ENCODE measurements at places on chromosomes 16 and 17.

DNA sequence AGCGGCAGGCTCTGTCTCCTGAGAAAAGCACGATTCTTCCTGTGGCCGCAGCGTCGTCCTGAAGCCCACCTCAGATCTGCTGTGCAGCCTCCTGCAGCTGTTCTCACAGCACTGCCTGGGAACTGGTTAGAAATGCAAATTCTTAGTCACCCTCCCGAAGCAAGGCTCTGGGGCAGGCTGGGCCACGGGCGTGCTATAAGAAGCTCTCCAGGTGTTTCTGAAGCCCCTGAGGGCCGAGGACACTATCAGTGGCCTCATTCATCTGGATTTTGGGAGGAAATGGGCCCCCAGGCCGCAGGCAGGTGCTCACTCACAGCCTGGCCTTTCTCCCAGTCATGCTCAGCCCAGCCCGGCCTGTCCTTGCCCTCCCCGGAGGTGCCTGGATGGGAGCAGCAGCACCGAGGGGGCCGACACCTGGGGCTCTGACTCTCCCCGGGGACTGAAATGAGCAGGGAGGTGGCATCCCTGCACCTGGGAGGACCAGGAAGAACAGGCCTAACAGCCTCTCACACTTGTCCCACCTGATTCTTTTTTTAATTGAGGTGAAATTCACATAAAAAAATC, 10.4 kb upstream of the NLRC3 start:
- no peak overlapping the region for H3K4me3 ChIP-seq
- H3K36me3 ChIP-seq: peaks cover 18% of the 10 kb centered on the region
- H3K27ac ChIP-seq: no peak overlapping the region
- no peak for DNase-seq

DNA sequence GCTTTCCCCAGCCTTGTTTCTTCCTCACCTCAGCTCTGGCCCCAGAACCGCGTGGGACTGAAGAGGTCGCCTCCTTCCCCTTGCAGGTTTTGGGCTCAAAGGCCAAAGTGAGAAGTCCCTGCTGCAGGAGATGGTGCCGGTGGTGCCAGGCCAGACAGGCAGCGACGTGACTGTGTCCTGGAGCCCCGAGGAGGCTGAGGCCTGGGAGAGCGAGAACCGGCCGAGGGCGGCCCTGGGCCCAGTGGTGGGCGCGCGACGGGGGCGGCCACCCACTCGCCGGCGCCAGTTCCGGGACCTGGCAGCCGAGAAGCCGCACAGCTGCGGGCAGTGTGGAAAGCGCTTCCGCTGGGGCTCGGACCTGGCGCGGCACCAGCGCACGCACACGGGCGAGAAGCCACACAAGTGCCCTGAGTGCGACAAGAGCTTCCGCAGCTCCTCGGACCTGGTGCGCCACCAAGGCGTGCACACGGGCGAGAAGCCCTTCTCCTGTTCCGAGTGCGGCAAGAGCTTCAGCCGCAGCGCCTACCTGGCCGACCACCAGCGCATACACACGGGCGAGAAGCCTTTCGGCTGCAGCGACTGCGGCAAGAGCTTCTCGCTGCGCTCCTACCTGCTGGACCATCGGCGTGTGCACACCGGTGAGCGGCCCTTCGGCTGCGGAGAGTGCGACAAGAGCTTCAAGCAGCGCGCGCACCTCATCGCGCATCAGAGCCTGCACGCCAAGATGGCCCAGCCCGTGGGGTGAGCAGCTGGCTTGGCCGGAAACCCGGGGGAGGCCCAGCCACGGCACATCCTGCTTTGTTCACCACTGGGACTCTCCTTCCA, 6.0 kb downstream of the ZNF213 start:
- H3K4me3 ChIP-seq: no peak overlapping the region
- H3K4me1 ChIP-seq: peaks cover 6% of the 10 kb centered on the region
- H3K27ac ChIP-seq: no peak overlapping the region
- H3K27me3 ChIP-seq: no peaks in the 10 kb centered on the region
- no peak for DNase-seq

DNA sequence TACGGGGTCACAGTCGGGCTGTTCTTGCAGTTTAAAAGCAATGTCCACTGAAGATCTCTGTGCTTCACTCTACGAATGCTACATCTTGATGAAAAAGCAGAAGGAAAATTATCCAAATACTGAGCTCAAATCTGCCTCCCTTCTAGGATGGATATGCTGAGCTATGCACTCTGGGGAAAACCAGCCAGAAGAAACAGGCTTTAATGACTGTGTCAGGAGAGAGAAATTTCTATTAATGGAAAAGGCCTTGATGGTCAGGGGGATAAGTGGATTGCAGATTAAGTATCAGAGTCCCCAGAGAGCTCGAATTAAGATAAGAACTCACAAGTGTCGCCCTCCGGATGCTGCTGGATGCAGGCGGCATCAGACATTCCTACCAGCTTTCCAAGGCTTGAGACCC, 39.6 kb upstream of the RCVRN start:
- H3K4me1 ChIP-seq: no peaks in the 10 kb centered on the region
- no peak overlapping the region for H3K27ac ChIP-seq
- H3K4me3 ChIP-seq: no peak overlapping the region
- no peaks in the 10 kb centered on the region for H3K27me3 ChIP-seq

- H3K27ac ChIP-seq: no peak overlapping the region
- no peak overlapping the region for H3K4me3 ChIP-seq
- no peak for DNase-seq
- no peaks in the 10 kb centered on the region for H3K36me3 ChIP-seq
- H3K4me1 ChIP-seq: no peaks in the 10 kb centered on the region
These were observed 184.6 kb downstream of the ZNF423 start for GRCh38 chr16:49671333-49671732.

DNA sequence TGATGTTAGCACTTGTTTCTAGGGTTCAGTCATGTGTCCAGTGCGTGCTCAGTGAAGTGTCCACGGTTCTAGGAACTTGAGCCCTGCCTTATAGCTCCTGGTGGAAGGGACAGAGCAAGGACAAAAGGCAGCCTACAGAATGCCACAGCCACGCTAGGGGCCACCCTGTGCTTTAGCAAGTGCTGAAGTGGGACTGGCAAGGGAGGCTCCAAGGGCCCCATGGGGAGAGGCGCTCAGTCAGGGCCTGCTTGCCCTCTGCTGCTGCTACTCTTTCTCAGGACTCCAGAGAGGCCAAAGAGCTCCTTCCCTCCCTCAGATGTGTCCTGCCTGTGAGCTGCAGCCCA, 6.8 kb downstream of the NT5C start:
- no peaks in the 10 kb centered on the region for H3K27me3 ChIP-seq
- peaks cover 7% of the 10 kb centered on the region for H3K36me3 ChIP-seq
- H3K4me3 ChIP-seq: no peak overlapping the region
- peaks cover 28% of the 10 kb centered on the region for H3K4me1 ChIP-seq
- no peak for DNase-seq

GRCh38 chr17:68057531-68057952, 22.0 kb downstream of the KPNA2 start:
- H3K36me3 ChIP-seq: no peaks in the 10 kb centered on the region
- DNase-seq: peak; percentile 70
- no peaks in the 10 kb centered on the region for H3K27me3 ChIP-seq
- no peak overlapping the region for H3K4me3 ChIP-seq
- H3K27ac ChIP-seq: no peak overlapping the region

DNA sequence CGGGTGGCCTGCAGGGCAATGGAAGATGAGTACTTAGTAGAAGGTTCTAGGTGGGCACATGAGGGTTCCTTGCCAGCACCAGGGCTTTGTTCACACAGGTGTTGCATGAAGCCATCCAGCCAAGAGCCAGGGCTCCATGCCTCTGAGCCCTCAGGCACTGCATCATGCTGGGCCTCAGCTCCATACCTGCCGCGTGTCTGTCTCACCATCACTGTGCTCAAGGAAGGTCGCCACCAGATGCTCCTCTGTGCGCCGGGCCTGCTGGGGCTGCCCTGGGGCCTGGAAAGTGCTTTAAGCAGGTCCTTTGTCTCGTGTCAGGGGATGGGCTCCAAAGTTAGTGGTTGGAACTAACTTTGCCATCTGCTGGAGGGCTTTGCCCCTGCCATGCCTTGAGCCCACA, 25.6 kb downstream of the C16orf90 start:
- no peak for DNase-seq
- H3K36me3 ChIP-seq: peaks cover 20% of the 10 kb centered on the region
- H3K27me3 ChIP-seq: no peaks in the 10 kb centered on the region
- no peak overlapping the region for H3K27ac ChIP-seq
- peaks cover 54% of the 10 kb centered on the region for H3K4me1 ChIP-seq

Data from activated CD8-positive, alpha-beta T cell treated with anti-CD3 and anti-CD28 coated beads for 36 hours (primary cell).